Glutamatergic neuron (in vitro differentiated cells): ENCODE measurements at places on chromosomes 13 and 19. TPM values are rescaled to one million over a fixed set of nuclear protein-coding genes. Genes with fewer than 3 reads are reported as not detected.

GRCh38 chr13:101523154-101524131, 71.0 kb downstream of the ITGBL1 start:
- no peak for DNase-seq

PSPN gene
- total RNA-seq: 2.3 TPM

- DNase-seq: peak; percentile 59
Measured at GRCh38 chr19:3494051-3494450, 6.4 kb downstream of the DOHH start.

GRCh38 chr13:50126263-50126992, 111.2 kb downstream of the KCNRG start:
- DNase-seq: no peak

GPALPP1 gene
- total RNA-seq: 27.7 TPM

DNA sequence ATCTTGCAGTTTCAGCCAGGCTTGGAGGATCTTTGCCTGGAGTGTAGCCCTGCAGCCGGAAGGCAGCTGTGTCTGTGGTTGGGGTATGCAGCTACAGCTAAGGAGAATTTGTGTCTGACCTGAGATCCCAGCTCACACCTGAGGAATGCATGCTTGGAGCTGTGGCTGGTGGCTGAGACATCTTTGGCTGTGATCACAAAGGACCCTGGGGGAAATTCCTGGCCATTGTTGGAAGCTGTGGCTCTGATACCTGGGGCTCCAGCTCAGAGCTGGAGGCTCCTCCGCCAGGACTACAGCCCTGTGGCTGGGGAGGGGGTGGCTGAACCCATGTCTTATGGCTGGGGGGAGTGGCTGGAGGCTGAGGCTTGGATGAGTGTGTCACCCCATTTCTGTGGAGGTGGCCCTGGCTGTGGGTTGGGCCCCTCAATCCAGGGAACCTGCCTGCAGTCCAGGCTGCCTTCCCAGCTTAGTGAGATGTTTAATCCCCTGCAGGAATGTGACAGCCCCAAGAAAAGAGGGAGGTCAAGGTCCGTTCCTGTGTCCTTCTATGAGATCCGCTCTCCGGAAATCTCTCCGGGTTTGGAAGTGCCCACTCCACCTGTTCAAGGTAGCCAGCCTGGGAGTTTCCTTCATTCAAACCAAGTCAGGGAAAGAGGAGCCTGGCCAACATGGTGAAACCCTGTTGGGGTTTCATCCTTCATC, 27.6 kb downstream of the ARHGEF18 start:
- DNase-seq: no peak
